ENCODE measurements at places on chromosomes 4 and X. TPM values are rescaled to one million over a fixed set of nuclear protein-coding genes. Genes with fewer than 3 reads are reported as not detected.

PHF8 gene
- total RNA-seq, result 15.4 TPM

- no peak for DNase-seq
Measured at GRCh38 chr4:8168832-8169598, 10.4 kb upstream of the ABLIM2 start.

DNA sequence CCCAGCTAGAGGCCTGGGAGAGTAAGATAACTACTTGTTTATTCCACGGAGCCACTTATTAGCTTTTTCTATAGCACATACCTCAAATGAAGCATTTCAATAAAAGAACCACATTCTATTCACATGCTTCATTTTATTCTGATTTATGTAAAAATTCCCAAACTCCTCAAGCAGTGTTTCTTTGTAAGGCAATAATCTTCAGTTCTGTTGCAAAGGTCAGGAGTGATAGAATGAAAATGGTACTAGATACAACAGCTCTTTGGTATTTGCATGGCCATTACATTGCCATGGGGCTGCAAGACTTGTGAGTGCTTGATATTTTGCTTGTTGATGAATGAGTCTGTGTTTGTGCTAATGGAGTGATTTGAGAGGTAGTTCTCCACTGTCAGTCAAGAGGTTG lies 39.4 kb downstream of the AR start:
- no peak for DNase-seq

DNA sequence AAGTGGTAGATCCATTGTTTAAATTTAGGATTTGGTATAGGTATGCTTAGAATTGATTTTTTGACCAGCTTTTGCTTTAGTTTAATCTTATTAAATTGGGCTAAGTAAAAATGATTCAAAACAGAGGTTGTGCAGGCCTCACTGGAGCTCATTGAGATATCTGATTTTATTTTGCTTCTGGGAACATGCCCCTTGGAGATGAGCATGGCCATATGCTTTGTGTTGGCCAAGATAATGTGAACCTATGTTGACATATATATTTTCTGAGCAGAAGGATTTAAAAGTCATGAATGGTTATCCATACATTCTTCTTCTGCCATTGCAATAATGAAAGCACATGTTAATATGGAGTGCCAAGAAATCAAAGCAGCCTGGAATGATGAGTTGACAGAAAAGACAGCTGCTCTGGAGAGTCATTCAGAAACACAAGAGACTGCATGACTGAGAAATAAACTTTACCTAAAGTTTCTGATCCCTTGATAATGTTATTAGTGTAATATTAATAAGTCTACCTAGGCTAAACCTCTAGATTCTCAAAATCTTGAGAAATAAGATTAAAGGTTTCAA lies 489.7 kb upstream of the GNPDA2 start:
- DNase-seq, result no peak

DNA sequence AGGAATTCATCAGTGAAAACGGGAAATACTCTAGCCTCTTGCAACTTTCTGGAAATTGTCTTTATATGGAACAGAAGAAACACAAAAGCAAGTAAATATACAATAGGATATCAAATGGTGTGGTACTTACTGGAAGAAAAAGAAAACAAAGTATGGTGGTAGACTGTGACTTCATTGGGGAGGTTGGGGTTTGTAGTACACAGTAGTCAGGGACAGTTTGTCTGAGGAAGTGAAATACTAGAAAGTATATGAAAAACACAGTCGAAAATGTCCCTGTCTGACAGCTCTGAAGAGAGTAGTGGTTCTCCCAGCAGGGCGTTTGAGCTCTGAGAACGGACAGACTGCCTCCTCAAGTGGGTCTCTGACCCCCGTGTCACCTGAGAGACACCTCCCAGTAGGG lies 390.0 kb upstream of the NWD2 start:
- DNase-seq, result no peak
